Muscle of back (tissue), 13 donors: ENCODE measurements at places on chromosomes 16 and 17. TPM values are rescaled to one million over a fixed set of nuclear protein-coding genes. Genes with fewer than 3 reads are reported as not detected.
A peak's percentile ranks its signal among the peaks of the same experiment; 100 is the strongest.

DNA sequence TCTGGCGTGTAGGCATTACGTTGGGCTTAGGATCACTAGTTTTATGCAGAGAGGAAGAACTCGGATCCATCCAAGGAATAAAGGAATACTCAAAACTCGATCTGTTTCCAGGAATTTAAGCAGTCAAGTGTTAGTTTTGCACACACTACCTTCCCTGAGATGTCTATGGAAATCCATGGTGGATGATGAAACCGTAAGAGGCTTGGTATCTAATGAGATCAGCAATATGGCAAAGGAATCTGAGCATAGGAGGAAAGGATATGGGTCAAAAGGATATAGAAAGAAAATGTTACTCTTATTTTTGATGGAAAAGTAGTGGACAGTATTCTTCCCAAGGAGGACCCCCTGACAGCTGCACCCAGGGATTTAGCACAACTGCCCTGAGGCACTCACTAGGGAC lies 59.6 kb downstream of the SMG6 start:
- no peak for DNase-seq

GRCh38 chr17:55524440-55525220 lies 13.4 kb upstream of the SMIM36 start:
- DNase-seq: no peak

The FBXL19 gene
- polyA plus RNA-seq: 7.9 TPM

The CTF1 gene
- polyA plus RNA-seq: 9.7 TPM

GRCh38 chr16:19304750-19305149 lies 19.2 kb downstream of the CLEC19A start:
- DNase-seq: no peak

The TMEM98 gene
- polyA plus RNA-seq: 56.6 TPM

DNA sequence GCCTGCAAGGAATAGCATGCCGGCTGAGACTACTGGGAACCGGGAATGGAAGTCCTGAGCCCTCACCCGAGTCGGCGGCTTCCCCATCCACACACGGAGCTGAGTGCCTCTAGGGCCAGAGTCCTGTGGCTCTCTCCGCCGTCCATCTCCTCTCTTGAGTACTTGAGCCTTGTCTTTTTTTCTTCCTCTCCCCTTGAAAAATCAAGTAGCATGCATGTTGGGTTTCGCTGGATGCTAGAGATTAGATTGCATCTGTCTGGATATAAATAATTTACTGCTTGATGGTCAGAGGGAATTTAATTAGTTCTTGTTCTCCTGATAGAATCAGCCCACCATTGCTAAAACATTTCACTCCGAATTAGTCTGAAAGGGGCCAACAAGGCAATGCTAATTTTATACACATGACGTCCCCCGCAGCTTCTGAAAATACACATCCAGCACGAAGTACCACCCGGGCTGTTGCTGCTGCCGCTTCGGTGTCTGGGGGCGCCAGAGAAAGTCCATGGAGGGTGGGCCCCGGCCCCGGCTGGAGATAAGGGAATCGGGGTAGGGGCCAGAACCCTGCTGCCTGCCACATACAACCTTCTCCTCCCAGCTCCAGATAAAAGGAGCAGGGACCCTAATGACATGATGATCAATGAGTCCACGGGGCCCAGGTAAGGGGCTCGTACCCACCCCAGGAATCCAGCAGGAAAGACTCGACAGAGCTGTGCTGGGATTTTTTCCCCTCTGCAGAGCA lies 48.5 kb downstream of the RBFOX3 start:
- no peak for DNase-seq

- peak; percentile 90 for DNase-seq
Measured at GRCh38 chr17:45149037-45149668, 878 bp downstream of the HEXIM1 start.
